WERI-Rb-1 (cell line): ENCODE measurements at places on chromosomes 3 and 15.

- DNase-seq = no peak
These were observed 72.2 kb downstream of the KLHL25 start for GRCh38 chr15:85722374-85723152.

GRCh38 chr3:4852780-4853748 is 126.2 kb upstream of the BHLHE40 start:
- DNase-seq = no peak

- DNase-seq = peak; percentile 57
These were observed 199.1 kb downstream of the LRRN1 start for GRCh38 chr3:3998140-3998922.

DNA sequence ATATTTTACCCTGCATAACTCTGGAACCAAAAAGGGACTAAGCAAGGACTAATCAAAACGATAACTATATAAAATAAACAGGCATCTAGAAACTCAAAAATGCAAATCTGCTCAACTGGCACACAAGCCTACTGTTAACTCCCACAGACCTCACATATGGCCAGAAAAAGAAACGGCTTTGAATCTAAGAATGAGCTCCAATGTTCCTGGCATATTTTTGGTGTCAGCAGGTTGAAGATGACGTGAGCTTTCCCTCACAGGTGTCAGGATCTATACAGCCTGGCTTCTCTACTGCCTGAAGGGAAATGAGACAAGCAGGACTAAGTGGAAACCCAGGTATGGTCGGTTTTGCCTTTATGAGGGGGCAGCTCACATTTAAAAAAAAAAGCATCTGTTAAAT is 120.1 kb upstream of the SPATA12 start:
- no peak for DNase-seq

GRCh38 chr3:146529021-146529420 is 15.4 kb downstream of the PLSCR1 start:
- no peak for DNase-seq

DNA sequence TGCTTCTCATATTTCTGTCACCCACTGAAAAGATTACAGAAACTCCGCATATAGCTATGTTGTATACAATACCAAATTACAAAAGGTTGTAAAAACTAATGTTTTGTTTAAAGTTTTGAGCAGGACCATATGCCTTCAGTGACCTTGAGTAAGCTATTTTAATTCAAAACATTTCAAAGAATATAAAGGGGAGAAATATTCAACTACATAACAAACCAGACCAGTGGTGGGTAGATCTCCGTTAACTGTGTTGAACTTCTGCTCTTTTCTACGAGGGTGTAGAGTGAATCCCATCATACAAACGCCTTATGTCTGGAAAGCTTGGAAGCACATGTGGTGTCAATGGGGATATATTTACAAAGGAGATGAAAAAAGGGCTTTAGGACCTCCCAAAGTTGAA is 68.4 kb upstream of the NR2F2 start:
- DNase-seq = no peak

DNA sequence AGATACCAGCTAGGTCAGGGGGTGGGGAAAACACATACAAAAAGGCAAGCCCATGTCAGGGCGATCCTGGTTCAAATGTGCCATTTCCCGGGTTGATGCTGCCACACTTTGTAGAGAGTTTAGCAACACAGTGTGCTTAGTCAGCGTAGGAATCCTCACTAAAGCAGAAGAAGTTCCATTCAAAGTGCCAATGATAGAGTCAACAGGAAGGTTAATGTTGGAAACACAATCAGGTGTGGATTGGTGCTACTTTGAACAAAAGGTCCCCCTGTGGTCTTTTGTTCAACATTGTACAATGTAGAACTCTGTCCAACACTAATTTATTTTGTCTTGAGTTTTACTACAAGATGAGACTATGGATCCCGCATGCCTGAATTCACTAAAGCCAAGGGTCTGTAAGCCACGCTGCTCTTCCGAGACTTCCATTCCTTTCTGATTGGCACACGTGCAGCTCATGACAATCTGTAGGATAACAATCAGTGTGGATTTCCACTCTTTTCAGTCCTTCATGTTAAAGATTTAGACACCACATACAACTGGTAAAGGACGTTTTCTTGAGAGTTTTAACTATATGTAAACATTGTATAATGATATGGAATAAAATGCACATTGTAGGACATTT is 28.9 kb downstream of the TPM1 start:
- no peak for DNase-seq

DNA sequence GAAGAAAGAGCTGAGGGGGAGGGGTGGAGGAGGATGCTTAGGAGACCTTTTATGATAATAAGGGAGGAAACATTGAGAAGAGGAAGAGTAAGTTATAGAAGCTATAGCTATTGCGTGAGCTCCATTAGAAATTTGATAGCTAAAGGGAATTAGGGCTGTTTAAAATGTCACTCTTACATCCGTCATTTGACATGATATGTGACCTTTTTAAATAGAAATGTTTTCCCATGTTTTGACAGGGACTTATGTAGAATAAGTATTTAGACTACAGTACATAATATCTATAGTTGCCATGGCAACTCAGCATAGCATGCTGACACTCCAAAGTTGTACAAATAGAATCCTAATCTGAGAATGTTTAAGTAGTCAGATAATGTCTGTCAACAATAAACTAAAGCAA is 19.2 kb downstream of the RAD51 start:
- no peak for DNase-seq

DNA sequence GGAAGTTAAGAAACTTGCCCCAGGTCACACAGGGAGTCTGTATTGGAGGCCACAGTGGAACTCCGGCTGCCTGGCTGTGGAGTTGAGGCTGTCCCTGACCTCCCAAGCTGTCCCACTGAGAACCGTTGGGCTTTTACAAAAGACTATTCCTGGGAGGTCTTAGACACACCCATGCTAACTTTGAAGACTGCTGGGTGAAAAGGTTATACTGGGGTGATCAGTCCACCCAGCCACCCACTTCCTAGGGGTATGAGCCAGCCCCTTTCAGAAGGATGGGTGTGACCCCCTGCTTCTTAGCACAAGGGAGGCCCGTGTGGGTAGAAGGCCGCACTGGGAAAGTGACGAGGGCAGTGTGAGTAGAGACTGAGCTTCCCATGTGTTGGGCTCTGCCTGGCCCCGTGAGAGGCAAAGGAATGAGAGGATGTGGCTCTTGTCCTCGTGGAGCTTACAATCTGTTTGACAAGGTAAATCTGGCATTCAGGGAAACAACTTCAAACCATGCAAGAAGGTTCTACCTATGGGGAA is 19.0 kb downstream of the MRAS start:
- no peak for DNase-seq

DNA sequence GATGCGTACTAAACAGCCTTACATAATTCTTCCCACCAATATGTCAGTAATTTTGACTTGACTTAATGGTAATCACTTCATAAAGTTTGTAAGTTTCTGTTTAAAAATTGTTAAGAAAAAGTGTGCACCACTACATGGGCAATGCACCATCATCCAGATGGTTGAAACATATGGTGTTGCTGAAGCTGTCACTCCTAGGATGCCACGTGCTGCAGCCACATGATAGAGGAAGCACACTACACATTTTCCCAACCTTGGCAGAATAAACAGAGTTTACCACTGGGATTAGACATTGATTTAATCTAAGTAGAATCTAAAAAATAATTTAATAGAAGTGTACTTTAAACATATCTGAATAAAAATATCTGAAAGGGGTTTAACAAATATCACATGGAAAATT is 1209.9 kb downstream of the NSUN3 start:
- DNase-seq = no peak

DNA sequence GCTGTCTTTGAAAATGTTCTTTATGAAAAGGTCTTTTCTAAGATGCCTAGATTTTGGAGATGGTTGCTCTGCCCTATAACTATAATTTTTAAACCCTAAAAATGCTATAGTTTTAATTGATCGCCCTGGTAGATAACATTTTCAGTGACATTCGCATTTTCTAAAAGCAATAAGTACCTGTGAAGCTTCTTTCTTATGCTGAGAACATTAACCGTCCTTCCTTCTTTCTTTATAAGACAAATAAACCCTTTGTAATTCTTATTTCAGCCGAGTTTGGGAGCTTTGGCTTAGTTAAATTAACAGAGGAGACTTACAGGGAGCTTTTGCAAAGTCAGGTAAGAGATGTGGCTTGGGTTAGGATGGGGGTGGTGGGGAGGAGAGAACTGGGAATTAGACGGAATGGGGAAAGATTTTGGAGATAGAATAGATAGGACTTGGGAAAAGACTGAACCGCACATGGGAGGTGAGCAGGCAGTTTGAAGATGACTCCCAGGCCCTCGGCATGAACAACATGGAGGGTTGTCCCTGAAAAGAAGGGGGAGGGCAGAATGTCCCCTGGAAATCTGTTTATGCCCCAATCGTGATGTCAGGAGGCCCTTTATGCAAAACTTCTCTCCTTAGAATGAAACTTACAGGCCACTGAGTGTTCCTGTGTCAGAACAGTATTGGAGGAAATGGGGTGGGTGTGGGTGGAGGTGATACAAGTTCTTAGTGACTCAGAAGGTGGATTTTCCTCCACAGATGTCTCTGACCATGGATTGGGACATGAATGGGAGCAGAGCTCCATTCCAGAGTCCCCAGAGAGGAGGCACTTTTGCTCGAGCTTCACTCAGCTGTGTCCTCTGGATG is 76.2 kb upstream of the LARS2 start:
- no peak for DNase-seq

GRCh38 chr3:158453865-158454264 is 117.1 kb upstream of the MLF1 start:
- no peak for DNase-seq

DNA sequence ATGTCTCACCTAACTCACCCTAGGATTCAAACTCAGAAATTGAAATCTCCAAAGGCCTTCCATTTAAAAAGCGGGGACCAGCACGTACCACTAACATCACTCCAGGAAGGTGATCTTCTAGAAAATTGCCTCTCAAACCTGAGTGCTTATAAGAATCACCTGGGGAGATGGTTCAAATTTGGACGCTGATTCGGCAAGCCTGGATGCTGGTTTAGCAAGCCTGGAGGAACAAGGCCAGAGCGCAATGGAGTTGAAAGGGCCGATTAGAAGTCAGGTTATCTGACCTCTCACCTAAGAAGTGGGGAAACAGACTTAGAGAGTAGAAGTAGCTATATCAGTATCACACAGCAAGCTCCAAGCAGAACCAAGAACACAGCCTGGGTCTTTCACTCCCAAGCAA is 68.2 kb downstream of the SSUH2 start:
- no peak for DNase-seq

DNA sequence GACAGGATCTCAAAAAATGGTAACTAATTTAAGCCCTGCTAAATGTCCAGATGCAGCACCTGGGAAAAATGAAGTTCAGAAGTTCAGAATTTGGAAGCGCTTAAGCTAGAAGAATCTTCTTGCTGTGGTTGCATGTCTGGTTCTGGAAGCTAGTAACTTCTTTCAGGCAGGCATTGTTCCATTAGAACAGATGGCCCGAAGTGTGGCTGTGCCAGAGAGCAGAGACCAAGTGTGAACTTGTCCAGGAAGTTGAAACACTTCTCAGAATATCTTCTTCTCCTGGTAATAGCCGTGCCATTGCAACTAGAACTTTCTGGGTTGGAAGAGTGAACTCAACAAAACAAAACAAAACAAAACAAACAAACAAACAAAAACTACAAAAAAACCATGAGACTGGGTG is 80.0 kb downstream of the MITF start:
- DNase-seq = no peak

DNA sequence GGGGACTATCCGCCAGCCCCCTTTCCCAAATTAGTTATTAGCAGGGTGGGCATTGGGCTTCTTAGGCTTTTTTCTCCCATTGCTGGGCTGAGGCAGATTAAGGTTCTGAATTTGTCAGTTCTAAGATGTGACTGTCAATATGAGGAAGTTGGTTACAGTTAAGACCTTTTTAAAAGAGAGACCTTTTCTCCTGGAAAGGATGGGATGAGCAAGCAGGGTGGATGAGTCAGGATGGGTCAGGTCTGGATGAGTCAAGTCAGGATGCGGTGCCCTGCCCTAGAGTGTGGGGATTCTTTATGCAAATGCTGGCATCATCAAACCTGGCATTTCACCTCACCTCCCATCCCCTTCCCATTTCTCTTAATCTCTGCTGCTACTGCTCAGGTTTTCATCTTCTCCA is 1.9 kb downstream of the AEN start:
- no peak for DNase-seq
